ENCODE measurements at places on chromosomes 13 and 19. TPM values are rescaled to one million over a fixed set of nuclear protein-coding genes. Genes with fewer than 3 reads are reported as not detected.

DNA sequence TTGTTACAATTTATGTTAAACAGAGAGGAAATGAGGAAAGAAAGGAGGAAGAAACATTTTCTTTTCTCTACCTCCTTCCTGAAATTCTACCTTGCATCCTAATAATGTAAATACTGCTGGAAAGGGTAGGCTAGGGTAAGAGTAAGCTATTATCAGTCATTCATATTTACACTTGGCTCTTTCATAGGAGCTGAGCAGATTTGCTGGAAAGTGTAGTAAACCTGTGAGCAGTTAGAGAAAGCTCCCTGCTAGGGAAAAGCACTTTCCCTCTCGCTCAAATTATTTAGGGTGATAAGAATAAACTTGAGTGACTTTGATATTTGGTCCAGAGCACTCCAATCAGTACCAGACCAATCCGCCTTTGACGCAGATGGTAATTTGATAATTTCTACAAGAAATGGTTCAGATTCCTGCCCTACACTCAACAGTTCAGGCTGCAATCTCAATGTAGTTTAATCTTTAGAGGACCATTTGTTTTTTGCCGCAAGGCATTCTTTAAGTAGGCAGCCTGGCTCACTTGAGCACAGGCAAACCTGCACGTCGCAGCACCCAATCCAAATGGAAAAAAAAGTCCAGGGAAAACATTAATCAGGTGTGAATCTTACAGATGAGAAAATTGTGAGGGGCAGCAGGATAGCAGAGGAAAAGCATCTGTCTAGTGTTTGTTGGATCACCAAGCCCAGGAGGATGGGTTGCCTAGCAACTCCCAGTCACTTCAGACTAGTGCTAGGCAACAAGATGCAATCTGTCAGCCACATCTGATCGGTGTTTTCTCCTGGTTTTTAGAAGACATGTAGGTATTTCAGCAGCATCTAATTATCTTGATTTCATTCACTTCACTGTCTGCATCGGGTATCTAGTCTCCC lies 68.6 kb upstream of the KL start:
- DNase-seq, result no peak

DNA sequence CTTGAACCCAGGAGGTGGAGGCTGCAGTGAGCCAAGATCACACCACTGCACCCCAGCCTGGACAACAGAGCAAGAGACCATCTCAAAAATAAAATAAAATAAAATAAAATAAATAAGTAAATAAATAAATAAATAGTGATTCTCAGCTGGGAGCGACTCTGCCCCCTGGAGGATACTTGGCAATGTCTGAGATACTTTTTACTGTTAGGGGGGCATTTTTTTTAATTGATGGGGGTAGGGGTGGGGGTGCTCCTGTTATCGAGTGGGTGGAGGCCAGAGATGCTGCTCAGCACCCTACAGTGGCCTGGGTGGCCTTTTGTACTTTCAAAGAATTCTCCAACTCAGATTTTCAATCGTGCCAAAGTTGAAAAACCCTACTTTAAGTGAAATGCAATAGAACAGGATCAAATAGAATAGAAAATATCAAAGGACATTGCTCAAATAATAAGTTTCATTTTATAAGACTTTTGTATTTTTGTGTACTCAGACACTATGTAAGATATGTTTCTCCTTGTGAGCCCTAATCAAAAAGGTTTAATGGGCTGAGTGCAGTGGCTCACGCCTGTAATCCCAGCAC lies 7.1 kb upstream of the CLPP start:
- DNase-seq, result no peak

GRCh38 chr19:48308631-48309586 lies 16.4 kb upstream of the EMP3 start:
- DNase-seq, result no peak

GRCh38 chr13:35940734-35941133 lies 190.4 kb downstream of the DCLK1 start:
- no peak for DNase-seq

- no peak for DNase-seq
Observed at GRCh38 chr13:46656786-46657185, 103.8 kb downstream of the LRCH1 start.

DNA sequence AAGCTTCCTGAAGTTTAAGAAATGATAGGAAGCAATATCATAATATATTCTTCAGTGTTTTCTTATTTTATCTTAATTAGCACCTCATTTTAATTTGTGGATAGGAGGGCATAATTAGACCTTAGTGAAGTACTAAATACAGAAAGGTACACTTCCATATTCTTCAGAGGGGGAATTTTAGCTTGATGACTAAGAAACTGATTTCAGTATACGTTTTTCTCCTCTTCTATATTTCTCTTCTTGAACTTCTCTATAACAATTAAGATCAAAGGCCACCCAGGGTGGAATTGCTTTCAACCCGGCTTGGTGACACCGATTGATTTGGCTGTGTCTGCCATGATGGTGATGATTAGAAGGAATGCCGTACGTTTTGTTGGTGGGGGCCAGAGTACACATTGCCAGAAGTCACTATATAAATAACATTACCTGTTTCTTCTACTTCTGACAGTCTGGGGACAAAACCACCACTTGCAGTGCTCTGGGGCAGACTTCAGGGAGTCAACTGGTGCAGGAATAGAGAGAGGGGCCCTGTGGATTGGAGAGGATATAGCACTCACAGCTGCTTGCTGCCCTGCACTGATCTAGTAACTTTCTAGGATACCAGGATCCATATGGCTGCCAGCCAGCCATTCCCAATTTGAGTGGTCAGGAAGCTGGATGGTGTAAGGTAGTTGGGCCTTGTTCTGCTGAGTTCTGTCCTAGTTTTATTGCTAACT lies 73.8 kb downstream of the SPATA13 start:
- DNase-seq, result no peak

- DNase-seq, result no peak
Observed at GRCh38 chr19:9967326-9967725, 31.0 kb upstream of the OLFM2 start.

DNA sequence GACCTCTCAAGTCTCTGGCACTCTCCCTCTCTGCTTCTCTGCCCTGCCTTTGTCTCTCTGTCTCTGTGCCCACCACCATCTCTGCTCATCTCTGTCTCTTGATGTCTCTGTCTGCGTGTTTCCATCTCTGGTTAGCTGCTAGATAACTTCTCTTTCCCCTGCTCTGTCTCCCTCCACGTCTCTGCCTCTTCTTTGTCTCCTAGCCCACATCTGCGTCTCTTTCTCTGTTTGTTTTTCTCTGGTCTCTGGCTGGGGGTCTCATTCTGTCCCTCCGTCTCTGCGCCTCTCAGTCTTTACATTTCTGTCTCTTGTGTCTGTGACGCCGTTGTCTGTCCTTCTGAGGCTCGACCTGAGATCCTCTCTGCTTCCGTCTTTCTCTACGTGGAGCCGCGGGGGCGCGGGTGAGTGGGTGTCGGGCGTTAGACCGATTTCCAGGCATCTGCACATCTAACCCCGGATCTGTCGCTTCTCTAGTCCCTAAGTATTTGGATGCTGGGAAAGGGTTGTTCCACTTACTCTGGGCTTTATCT lies 386 bp downstream of the GIPR start:
- peak; percentile 34 for DNase-seq

DNA sequence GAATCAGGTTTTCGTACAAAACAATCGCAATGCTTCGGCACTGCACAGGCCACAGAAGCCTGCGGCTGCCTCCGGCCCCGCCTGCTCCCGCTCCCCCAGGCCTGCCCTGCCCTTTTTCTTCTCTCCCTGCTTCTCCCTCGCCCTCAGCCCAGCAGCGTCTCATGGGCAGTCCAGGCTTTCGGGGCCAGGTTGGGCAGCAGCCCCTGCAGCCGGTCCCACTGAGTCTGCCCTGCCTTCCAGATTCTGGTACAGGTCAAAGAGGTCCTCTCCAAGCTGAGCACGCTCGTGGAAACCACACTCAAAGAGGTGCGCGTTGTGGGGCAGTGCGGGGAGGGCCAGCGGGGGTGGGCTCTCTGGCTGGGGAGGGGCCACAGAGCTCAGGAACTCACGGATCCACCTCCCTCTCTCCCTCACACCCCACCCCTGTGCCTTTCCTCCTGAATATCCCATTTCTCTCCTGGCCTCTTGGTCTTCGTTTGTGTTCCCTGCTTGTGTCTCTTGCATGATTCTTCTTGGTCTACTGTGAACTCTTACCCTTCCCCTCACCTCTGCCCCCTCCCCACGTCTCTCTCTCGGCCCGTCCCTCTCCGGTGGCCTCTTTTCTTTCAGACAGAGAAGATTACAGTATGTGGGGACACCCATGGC lies 30.1 kb downstream of the CCDC8 start:
- DNase-seq, result no peak

GRCh38 chr13:33232883-33233282 lies 52.7 kb downstream of the STARD13 start:
- DNase-seq, result no peak

- no peak for DNase-seq
Observed at GRCh38 chr13:48817166-48817802, 158.4 kb upstream of the FNDC3A start.

DNA sequence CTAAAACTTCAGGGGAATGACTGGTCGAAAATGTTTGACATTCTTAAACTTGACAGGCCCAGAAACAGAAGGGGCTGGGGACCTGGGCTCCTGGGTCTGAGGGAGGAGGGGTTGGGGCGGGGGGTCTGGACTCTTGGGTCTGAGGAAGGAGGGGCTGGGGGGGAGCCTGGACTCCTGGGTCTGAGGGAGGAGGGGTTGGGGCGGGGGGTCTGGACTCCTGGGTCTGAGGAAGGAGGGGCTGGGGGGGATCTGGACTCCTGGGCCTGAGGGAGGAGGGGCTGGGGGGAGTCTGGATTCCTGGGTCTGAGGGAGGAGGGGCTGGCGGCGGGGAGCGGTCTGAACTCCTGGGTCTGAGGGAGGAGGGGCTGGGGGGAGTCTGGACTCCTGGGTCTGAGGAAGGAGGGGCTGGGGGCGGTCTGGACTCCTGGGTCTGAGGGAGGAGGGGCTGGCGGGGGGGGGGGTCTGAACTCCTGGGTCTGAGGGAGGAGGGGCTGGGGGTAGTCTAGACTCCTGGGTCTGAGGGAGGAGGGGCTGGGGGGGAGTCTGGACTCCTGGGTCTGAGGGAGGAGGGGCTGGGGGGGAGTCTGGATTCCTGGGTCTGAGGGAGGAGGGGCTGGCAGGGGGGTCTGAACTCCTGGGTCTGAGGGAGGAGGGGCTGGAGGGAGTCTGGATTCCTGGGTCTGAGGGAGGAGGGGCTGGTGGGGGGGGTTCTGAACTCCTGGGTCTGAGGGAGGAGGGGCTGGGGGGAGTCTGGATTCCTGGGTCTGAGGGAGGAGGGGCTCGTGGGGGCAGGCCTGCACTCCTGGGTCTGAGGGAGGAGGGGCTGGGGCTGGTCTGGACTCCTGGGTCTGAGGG lies 5.5 kb upstream of the KLK6 start:
- DNase-seq, result no peak

GRCh38 chr13:24035411-24035810 lies 125.1 kb upstream of the SPATA13 start:
- no peak for DNase-seq

DNA sequence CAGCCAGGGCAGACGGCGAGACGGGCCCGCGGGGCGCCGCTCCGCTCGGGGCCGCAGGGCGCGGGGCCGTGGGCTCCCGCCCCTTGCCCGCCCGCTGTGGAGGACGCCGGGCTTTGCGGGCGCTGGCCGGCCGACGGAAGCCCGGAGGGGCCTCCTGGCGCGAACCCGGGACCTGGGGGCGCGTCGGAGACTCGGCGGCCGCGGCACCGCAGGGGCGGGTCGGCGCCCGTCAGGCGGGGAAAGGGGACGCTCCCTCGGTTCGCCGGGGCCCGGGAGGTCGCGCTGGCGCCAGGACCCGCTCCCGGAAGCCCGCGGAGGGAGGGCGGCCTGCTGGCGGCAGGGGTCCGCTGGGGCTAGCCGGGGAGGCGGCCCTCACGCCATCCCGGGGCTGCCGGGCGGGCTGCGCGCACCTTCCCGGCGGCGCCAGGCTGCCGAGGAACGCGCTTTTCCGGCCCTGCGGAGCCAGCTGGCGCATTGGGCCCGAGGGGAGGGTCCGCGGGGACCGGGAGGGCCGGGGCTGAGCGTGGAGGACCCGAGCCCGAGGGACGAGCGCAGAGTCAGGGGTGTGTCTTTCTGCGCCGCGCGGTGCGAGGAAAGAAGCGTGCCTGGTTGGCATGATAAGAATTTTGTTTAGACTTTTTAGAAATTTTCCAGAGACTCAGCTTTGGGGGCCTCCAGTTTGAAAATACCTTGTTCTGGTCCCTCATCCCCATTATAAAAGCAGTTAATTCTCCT lies 511 bp downstream of the GARRE1 start:
- peak; percentile 46 for DNase-seq

DNA sequence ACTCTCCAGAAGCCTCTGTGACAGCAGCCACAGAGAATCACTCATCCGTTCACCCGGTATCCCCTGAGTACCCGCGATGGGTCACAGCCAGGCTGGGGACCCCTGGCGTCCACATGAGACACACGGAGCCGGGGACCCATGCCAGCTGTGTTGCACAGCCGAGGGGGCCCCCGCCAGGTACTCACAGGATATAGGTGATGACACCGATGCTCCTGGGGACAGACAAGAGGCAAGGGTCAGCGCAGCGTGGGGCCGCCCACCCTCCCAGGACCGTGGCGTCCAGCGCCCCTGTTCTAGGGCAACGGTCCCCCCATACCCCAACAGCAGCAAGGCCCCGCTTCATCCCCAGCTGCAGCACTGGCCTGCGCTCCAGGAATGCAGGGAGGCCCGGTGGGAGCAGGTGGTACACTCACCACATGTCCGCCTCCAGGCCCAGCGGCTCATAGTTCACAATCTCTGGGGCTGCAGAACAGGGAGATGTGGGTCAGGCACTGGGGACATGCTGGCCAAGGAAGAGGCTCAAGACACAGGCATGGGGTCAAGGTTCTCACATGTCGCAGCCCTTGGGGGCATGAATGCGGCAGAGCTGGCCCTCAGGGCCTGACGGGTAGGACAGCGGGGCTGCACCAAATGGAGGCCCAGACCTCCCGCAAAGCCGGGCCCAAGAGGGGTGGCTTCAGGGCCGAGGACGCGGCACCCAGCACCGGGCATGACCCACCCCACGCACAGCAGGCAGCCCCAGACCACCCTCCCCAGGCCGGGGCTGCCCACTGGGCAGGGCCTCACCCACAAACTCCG lies 7.2 kb downstream of the DAPK3 start:
- DNase-seq, result no peak

DNA sequence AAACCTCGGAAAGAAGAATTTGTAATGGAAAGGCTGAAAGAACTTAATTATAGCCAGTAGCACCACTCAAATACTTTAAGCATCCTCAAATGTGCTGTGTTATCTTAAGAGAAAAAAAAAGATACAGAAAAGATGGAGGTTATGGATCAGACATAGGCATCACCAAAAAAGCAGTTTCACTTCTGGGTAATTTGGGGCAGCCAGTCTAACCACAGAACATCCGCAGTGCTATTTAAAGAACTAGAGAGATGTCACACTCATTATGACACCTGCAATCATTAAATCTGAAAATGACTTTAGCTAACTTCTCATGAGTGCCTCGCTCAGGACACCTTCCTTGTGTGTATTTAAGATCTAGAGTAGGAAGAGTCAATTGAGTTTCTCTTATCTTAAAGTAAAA lies 211.8 kb downstream of the RBM26 start:
- DNase-seq, result peak; percentile 8

- DNase-seq, result no peak
Observed at GRCh38 chr13:33328701-33329100, 43.1 kb upstream of the STARD13 start.

Gene CYP4F8
- total RNA-seq, result not detected

Gene SMAD9
- total RNA-seq, result 4.0 TPM

Gene LILRB3
- 7.6 TPM for total RNA-seq

Gene ACTMAP
- total RNA-seq, result 29.1 TPM

Gene TUBGCP3
- total RNA-seq, result 27.7 TPM

Gene DHDH
- not detected for total RNA-seq

Gene TMIGD2
- total RNA-seq, result not detected

Gene GIPC3
- 0.14 TPM for total RNA-seq

Gene KXD1
- total RNA-seq, result 195 TPM

Gene ZNF230
- 3.7 TPM for total RNA-seq

Gene NKG7
- not detected for total RNA-seq
